ENCODE measurements at places on chromosomes 5 and 9. TPM values are rescaled to one million over a fixed set of nuclear protein-coding genes. Genes with fewer than 3 reads are reported as not detected.

Gene STPG3
- total RNA-seq = not detected

Gene CAMK4
- 1.6 TPM for total RNA-seq

Gene S1PR3
- total RNA-seq = 48.6 TPM

DNA sequence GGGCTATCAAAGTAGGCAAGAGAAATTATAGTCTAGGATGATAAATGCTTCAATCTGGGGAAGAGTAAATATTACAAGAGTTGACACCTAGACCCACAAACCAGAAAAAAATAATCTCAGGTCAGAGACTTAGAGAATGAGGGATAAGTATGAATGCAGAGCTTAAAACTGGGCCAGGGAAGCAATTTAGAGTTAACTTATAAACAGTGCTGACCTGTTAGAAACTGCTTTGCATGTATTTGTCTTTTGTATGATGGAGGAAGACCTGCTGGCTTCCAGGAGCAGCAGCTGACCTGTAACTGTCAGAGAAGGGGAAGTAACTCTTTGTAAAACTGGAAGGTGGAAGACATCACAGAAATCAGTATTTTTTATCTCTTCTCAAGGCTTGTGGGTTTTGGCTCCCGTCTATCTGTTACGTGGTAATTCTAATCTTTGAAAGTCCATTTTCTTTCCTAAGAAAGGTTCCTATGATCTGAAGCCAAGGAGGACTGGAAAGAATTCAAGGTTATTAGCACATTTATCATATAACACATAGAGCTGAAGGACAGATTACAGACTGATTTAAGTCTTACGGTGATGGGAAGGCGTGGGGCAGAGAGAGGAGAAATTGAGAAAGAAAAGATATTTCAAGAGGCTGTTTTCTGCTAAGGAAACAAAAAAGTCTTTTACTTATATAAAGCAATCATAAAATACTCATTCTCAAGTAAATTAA, 114.7 kb upstream of the ADAMTS19 start:
- no peaks in the 10 kb centered on the region for H3K36me3 ChIP-seq
- no peaks in the 10 kb centered on the region for H3K4me1 ChIP-seq
- no peaks in the 10 kb centered on the region for H3K27me3 ChIP-seq
- no peak overlapping the region for H3K27ac ChIP-seq
- no peak for DNase-seq
- no peak overlapping the region for H3K4me3 ChIP-seq

DNA sequence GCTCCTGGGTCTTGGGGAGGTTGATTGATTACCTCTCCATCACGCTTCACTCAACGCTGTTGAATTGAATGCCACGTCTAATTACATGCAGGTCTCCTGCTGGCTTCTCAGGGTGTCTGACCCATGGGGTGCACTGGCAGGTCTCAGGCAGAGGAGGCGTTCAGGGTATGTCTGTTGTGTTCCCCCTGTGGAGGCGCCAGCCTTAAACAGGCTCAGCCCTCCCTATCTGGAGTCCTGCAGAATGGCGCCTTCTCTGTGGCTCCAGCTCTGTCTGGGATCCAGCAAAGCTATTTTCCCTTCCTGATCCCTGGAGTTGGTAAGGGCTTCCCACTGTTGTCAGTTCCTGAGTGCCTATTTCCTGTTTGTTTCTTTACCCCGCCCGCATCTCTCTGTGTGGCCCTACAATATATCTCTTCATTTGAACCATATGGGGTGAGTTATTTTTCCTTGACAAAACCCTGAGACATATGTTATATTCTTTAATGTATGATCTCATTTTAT, 150.0 kb downstream of the NTRK2 start:
- no peak for DNase-seq
- no peaks in the 10 kb centered on the region for H3K36me3 ChIP-seq
- H3K27ac ChIP-seq = no peak overlapping the region
- no peaks in the 10 kb centered on the region for H3K4me1 ChIP-seq
- H3K4me3 ChIP-seq = no peak overlapping the region

DNA sequence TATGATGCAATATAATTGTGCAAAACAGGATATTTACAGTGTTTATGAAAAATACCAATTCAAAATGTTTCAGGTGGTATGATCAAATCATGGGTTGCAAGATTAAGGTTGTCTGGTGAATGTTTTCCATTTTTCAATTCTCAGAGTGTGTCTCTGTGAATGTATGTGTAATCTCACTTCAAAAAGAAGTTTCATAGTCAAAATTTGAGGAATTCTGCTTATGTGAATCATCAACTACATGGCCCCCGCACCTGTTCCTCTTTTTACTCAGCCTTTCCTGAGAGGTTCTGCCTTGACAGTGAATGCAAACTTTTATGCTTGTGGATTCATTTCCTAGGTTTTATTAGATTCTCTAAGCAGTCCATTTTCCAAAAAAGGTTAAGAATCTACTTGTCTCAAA, 32.1 kb downstream of the KCTD16 start:
- H3K27me3 ChIP-seq = no peaks in the 10 kb centered on the region
- no peak overlapping the region for H3K27ac ChIP-seq
- no peak overlapping the region for H3K4me3 ChIP-seq
- no peaks in the 10 kb centered on the region for H3K36me3 ChIP-seq
- no peak for DNase-seq

DNA sequence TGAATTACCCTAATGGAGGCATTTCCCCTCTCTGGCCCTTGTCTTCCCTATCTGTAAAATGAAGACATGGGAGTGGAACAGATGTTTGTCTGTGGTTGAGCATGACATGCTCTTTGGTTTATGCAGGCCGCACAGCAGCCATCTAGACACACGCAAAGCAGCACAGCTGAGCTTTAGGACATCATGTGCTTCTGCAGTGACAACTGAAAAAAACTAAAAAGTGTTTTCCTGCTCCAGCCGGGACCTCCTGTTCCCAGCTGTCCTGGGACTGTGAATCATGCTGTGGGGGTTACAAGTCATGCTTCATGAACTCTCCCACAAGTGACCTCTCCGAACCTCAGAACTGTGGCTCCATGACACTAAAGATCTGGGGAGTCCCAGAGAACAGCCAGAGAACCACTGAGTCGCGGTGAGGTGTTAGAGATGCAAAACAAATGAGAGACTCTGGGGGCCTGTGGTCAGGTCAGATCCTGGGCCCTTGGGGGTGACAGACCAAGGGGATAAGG, 1.7 kb downstream of the SMIM3 start:
- peaks cover 39% of the 10 kb centered on the region for H3K4me1 ChIP-seq
- peak overlapping the region; percentile 83 for H3K27ac ChIP-seq
- no peaks in the 10 kb centered on the region for H3K36me3 ChIP-seq
- no peak for DNase-seq
- H3K4me3 ChIP-seq = no peak overlapping the region

Gene GDF9
- 0.76 TPM for total RNA-seq

Gene TERT
- total RNA-seq = not detected

GRCh38 chr9:107711542-107711941, 222.0 kb upstream of the KLF4 start:
- peak overlapping the region; percentile 72 for H3K27ac ChIP-seq
- DNase-seq = peak; percentile 80
- no peaks in the 10 kb centered on the region for H3K36me3 ChIP-seq
- no peaks in the 10 kb centered on the region for H3K27me3 ChIP-seq

Gene PCDHAC2
- 6.8 TPM for total RNA-seq

DNA sequence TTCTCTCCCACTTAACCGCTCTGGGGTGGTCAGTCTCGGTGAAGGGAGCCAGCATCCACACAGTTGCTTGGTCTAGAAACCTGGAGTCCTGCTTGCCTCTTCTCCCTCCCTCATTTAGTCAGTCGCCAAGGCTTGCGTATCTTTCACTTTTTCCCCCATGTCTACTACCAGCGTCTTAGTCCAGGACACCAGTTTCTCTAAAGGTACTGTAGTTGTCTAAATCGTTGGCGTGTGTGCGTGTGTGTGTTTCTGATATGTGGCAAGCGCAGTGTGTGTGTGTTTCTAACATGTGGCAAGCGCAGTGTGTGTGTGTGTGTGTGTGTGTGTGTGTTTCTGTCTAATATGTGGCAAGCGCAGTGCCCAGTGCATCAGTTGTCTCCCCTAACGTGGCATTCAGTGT, 641 bp downstream of the ATP6V1G1 start:
- peak overlapping the region; percentile 95 for H3K27ac ChIP-seq
- no peaks in the 10 kb centered on the region for H3K27me3 ChIP-seq
- DNase-seq = peak; percentile 42
- no peaks in the 10 kb centered on the region for H3K36me3 ChIP-seq
- H3K4me1 ChIP-seq = peaks cover 19% of the 10 kb centered on the region
- peak overlapping the region; percentile 67 for H3K4me3 ChIP-seq

Gene CEL
- total RNA-seq = 4.4 TPM

DNA sequence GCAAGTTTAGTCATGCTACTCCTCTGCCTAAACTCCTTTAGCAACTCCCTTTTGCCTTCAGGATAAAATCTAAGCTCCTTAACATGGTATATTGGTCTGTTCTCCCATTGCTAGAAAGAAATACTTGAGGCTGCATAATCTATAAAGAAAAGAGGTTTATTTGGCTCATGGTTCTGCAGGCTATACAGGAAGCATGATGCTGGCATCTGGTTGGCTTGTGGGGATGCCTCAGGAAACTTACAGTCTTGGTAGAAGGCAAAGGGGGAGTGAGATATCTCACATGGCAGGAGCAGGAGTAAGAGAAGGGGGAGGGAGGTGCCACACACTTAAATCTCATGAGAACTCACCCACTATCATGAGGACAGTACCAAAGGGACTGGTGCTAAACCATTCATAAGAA, 145.0 kb downstream of the GDNF start:
- DNase-seq = no peak
- no peak overlapping the region for H3K4me3 ChIP-seq
- no peaks in the 10 kb centered on the region for H3K27me3 ChIP-seq

Gene CDH9
- 2.2 TPM for total RNA-seq

Gene UGT3A2
- 3.5 TPM for total RNA-seq

DNA sequence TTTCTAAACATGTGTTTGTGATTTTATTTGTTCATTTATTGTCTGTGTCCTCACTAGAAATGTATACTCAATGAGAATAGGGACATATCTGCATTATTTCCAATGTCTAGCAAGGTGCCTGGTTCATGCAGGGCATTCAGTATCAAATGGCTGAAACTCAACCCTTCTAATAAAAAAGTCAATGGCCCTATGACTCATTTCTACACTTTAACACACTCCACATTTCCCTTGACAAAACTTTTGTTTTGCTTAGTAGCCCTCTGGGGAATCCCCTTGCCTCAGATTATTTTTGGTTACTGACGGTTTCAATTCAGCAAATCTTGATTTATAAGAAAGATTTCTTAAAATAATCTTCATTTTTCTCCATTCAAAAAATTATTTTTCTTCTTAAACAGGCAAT, 206.0 kb upstream of the DMRTA1 start:
- H3K27me3 ChIP-seq = peaks cover under 1% of the 10 kb centered on the region

DNA sequence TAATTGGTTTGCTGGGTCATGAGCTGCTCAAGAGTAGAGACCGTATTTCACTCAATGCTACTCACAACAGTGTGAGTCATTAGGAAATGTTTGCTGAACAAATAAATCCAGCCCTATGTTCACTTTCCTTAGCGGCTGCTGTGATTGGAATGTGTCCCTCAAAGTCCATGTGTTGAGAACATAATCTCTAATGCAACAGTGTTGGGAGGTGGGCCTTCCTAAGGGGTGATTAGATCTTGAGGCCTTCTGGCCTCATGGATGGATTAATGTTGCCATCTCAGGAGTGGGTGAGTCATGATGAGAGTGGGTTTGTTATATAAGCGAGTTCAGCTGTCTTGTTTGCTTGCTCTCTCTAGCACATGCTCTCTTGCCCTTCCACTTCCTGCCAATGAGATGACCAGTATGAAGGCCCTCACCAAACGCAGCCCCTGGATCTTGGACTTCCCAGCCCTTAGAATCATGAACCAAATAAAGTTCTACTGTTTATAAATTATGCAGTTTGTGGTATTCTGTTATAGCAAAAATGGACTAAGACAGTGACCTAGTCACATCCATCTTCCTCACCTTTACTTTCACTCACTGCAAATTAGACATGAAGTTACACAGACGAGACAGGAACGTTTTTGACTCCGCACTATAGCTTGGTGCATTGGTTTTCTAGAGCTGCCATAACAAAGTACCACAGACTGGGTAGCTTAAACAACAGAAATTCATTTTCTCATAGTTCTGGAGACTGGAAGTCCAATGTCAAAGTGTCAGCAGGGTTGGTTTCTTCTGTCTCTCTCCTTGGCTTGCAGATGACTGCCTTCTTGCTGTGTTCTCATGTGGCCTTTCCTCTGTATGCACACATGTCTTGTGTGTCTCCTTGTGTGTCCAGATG, 50.9 kb upstream of the FAM169A start:
- no peaks in the 10 kb centered on the region for H3K27me3 ChIP-seq
- no peaks in the 10 kb centered on the region for H3K36me3 ChIP-seq
- no peaks in the 10 kb centered on the region for H3K4me1 ChIP-seq
- peak; percentile 73 for DNase-seq

DNA sequence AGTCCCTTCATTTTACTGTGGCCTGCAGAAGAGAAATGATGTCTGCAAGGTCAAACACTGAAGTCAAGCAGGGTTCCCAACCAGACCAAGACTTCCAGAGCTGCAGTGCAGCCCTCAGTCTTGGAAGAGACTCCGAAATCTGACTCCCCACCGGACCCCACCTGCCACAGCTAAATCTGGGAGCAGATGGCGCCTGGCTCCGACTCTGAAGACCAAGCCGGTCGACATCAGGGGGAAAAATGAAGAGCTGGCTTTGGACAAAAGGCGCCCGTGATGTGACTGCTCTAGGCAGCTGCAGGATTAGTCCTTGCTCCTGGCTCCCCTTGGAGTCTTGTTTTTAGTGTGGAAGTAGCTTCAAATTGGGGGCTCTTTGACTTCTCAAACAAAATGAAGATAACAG, 72.4 kb upstream of the ZNF622 start:
- no peaks in the 10 kb centered on the region for H3K27me3 ChIP-seq
- H3K27ac ChIP-seq = no peak overlapping the region
- no peaks in the 10 kb centered on the region for H3K36me3 ChIP-seq
- no peak overlapping the region for H3K4me3 ChIP-seq

- H3K27ac ChIP-seq = no peak overlapping the region
- H3K27me3 ChIP-seq = no peaks in the 10 kb centered on the region
- no peak for DNase-seq
- peaks cover 13% of the 10 kb centered on the region for H3K4me1 ChIP-seq
- H3K4me3 ChIP-seq = no peak overlapping the region
These were observed 14.9 kb downstream of the GLDC start for GRCh38 chr9:6630502-6631206.

DNA sequence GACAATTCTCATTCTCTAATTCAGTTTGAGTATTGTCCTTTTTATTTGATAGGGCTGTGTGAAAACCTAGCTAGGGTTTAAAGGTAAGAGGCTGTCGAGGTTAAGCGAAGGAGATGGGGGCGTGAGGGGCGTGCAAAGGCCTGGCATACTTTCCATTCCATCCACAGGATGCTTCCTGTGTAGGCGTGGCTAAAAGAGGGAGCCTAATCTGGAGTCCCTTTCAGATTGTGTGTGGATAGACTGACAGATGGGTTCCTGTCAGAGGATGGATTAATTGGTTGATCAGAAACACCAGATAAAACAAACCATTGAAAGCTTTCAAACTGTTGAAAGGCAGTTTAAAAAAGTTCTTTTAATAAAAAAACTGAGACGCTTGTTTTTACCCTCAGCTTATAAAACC, 1.1 kb upstream of the ELL2 start:
- no peaks in the 10 kb centered on the region for H3K36me3 ChIP-seq
- H3K4me1 ChIP-seq = no peaks in the 10 kb centered on the region
- peak overlapping the region; percentile 90 for H3K27ac ChIP-seq
- H3K27me3 ChIP-seq = no peaks in the 10 kb centered on the region

Gene APBA1
- 12.0 TPM for total RNA-seq
